ENCODE measurements at places on chromosomes 2 and 18.

DNA sequence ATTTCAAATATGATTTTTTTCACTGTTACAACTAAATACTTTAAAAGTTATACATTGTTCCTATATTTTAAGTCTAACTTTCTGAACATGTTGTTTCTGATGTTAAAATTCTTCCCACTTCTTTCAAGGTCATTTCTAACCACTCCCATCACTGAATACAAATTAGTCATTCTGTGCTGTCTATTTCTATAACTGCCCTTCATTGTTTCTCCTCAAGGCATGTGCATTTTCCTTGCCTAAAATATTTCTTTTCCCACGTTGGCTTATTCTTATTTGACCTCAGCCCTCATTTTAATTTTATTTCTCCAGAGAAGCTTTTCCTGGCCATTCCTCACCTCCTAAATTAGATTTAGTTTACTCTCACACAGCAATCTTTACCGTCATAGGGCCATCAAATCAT, 198.9 kb upstream of the GULP1 start:
- DNase-seq, result no peak

DNA sequence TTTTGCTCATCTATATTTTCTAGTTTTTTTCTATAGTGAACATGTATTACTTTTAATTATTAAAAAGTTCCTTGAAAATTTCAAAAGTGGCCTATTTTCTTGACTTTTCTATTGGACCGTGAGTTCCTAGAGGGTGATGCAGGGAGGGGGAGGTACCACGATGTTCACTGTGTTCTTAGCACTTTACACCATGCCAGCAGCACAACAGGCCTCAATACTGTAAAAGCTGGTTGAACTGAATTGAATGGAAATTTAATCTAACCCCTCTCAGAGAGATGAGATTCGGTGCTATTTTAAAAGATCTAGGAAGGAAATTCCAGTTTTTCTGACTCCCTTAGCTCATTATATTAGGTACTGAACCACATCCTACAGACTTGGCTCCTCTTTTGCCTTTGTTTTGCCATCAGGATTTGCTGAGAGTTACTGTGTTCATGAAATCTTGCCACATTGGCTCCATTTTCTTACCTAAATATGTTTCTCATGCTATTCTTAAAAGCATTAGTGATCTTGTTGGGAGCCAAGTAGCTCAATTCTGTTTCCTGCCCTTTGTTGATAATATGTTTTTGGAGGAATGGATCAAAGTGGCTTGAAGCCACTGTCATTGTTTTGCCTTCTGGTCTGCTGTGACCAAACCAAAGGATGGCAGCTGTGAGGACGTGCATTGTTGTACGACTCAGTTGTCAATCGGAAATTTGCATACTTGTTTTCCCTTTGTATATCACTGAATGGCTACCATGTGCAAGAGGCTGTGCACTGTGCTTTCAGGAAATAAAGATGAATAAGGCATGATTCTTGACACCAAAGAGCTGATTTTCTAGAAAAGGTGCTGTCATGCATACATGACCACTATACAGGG, 25.3 kb downstream of the MYO1B start:
- no peak for DNase-seq

DNA sequence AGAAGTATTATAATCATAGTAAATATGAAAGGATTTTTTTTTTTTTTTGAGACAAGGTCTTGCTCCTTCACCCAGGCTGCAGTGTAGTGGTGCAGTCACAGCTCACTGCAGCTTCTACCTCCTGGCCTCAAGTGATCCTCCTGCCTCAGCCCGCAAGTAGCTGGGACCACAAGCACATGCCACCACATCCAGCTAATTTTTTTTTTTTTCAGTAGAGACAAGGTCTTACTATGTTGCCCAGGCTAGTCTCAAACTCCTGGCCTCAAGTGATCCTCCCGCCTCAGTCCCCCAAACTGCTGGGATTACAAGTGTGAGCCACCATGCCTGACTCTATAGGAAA, 301.6 kb upstream of the STON1 start:
- DNase-seq, result no peak

DNA sequence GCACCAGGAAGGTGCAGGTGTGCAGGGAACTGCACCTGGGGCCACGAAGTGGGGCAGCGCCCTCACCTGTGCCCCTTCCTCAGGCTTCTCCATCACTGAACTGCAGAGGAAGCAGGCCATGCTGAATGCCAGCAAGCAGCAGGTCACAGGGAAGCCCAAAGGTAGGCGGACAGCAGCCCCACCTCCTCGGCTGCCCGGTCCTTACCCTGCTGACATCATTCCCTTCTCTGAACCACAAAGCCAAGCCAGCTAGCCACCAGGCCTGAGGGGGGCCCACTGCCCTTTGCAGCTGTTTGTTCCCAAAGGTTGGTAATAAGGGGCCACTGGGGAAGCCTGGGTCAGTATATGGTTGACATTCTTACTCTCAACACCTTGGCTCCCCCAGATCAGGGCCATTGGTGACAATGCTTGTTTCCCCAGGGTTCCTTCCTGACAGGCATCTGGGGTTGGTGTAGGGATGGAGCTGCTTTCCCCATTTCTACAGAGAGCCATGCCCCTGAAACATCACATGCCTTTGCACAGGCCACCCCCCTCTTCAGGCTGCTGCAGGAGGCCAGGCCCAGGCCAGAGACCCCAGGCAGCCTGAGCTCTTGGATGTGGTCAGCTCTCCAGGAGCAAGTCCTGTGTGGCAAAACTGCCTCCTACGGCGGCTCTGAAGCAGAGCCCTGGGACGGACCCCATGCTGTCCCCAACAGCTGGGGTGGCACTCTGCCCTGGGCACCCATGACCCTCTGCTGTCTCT, 47.8 kb downstream of the FAM168B start:
- DNase-seq, result no peak

DNA sequence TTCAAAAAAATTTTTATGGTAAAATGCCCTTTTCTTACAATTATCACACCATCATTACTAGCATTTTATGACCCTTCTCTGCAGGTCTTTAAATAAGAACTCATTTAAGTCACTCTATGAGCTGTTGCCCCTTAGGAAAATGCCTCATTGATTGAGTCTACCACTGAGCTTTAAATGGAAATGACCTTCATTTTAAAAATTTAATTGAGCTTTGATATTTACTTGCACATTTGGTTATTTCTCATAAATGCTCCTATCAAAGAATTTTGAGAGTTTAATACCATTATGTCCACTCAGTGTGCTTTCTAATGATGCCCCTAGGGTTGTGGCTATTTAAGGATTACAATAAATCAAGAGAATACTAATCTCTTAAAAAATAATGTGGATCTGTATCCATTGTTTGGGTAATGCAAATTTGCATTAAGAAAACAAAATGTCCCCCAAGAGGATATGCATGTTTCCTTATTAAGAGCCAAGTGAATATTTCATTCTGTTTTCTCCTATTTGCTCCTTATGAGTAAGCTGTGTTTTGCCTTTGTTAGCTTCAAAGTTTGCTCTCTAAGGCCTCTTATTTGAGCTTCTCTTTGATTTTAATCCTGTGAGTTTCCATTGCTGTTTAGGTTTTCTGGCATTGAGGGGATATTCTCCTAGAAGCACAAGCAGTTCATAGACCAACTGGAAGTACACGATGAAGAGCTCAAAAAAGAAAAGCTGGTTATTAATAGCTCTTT, 69.8 kb downstream of the CERS6 start:
- no peak for DNase-seq

- DNase-seq, result no peak
Observed at GRCh38 chr2:84194181-84194580, 264.9 kb downstream of the SUCLG1 start.

DNA sequence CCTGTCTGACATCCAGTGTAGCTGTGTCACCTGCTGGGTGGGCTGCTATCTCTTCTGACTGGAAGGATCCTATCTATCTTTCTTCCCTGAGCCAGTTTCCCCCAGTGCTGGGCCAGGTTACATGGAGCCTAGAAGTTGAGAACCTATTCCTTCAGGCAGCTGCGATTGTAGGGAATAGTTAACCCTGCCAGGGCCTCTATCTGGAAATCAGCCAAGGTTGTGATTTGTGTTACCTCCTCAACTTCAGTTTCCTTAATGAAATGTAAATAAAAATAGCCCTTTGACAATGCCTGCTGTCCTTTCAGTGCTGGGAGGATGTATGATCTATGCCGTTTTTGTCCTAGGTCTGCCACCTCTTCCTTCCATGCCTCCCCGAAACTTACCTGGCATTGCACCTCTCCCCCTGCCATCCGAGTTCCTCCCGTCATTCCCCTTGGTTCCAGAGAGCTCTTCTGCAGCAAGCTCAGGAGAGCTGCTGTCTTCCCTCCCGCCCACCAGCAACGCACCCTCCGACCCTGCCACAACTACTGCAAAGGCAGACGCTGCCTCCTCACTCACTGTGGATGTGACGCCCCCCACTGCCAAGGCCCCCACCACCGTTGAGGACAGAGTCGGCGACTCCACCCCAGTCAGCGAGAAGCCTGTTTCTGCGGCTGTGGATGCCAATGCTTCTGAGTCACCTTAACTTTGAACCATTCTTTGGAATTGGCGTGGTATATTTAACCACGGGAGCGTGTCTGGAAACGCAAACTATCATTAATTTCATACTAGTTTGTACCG, 36.6 kb downstream of the GORASP2 start:
- DNase-seq, result no peak

GRCh38 chr2:84855731-84856130, 25.2 kb downstream of the TRABD2A start:
- peak; percentile 49 for DNase-seq

DNA sequence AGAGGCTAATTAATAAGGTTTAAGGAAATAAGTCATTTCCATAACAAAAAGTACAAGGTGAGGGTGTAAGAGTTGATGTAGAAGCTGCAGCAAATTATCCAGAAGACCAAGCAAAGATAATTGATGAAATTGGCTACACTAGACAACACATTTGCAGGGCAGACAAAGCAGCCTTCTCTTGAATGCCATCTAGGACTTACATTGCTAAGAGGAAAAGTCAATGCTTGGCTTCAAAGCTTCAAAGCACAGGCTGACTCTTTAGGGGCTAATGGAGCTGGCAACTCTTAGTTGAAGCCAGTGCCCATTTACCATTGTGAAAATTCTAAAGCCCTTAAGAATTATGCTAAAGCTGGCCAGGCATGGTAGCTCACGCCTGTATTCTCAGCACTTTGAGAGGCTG, 728.6 kb upstream of the KLHL29 start:
- no peak for DNase-seq

DNA sequence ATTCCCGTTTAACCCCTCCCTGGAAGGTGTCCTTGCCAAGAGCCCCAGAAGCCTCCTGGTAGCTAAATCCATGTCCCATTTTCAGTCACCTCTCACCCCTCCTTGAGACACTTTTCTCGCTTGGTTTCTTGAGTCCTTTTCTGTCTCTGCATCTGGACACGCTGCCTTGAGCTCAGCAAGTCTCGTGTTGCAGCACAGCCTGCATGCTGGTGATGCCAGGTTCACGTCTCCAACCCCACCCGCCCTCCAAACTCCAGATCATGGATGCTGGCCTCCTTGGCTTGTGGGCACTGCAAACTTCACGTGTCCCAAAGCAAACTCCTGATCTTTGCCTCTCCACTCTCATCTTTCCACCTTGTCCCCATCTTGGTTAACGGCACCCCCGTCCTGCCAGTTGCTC, 39.3 kb downstream of the CENPO start:
- DNase-seq, result no peak

DNA sequence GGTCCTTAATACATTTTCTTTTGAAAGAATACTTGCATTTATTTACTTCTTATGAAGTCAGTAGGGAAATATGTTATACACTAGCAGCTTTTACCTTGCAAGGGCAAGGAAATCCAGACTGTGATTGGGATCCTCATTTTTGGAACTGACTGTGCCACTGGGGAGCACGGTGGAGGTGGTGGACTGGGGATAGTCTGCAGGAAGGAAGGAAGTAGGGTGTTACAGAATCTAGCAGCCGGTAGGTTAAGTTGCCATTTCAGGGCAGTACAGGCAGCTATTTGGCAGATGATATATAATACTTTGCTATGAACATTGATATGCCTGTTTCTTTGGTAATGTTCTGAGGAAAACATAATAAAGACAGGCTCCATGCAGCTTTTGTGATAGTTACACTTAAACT, 238.3 kb downstream of the PHLPP1 start:
- DNase-seq, result no peak

GRCh38 chr2:65037178-65037577, 19.0 kb upstream of the CEP68 start:
- DNase-seq, result no peak

Data from activated CD8-positive, alpha-beta T cell treated with anti-CD3 and anti-CD28 coated beads for 36 hours (primary cell).